ENCODE measurements at places on chromosomes 7 and 10.

GRCh38 chr7:12152196-12152918 is 58.7 kb upstream of the TMEM106B start:
- no peak for DNase-seq

- no peak for DNase-seq
Observed at GRCh38 chr10:11106621-11107374, 89.1 kb downstream of the CELF2 start.

GRCh38 chr7:134907639-134908038 is 78.7 kb upstream of the AGBL3 start:
- peak; percentile 23 for DNase-seq

DNA sequence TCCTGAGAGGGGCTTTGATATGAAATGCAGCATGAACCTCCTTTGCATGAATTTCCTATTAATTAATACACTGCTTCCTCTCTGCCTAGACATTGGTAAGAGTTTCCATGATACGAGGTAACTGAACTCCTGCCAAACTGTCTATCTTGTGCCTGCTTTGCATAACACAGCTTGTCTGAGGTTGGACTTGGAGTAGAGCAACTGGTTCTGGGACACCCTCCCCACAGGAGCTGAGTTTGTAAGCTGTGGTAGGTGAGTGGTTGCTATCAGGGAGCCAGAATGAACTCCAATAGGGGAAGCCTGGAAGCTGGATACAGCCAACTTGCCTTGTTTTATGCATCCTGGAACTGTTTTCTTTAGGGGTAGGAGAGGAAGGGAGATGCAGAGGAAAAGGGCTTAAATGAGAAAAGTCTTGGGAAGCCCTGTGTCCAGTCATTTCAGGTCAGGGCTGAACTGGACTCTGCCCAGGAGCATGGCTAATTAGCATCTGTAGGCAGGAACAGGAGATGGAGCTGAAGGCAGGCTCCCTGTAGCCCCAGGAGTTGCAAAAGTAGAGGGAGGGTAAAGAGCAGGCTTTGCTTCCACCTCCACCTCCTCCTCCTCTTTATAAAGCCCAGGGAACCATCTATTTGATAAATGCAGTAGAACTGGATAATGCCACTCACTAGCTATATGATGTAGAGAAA is 73.2 kb upstream of the GPR158 start:
- DNase-seq = no peak

DNA sequence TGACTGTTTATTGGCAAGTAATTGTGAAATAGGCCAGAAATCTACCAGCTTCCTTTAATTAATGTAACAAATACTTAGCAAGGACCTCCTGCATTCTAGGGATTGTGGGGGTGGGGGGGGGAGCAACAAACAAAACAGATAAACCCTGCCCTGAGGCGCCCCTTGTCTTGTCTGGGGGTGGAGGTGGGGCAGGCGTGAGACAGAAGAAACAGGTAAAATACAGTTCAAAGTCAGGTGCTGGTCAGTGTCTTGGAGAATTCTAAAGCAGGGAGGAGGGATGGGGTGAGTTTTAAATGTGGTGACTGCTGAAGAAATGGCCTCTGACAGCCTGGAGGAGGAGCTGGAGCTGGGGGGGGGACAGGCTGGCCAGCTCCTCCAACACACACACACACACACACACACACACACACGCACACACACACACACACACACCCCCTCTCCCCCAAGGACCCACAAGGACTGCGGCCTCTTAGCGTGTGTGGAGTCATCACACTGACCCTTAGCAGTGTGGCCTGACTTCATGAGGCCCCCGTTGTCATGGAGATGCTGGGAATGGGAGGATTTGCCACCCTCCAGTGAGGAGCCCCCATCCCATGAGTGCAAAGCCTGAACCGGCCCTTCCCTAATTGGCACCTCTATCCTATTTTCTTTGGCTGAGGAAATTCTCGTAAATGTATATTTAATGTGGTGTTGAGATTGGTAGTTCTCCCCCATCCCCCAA is 190.4 kb downstream of the MGMT start:
- DNase-seq = no peak

DNA sequence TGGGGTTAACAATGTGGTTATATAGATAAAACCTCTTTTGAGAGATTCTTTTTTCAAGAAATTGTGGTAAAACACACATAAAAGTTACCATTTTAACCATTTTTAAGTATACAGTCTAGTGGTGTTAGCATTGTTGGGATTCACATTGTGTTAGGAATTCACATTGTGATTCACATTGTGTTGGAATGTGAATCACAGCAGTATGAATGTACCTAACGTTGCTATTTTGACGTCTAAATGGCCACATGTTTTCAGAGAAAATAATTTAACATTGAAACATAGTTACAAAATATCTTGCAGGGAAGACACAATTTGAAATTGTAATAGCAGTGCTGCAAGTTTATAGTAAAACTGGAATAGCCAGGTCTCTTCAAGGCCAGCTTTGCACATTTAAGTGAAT is 129.0 kb downstream of the BICC1 start:
- peak; percentile 75 for DNase-seq

DNA sequence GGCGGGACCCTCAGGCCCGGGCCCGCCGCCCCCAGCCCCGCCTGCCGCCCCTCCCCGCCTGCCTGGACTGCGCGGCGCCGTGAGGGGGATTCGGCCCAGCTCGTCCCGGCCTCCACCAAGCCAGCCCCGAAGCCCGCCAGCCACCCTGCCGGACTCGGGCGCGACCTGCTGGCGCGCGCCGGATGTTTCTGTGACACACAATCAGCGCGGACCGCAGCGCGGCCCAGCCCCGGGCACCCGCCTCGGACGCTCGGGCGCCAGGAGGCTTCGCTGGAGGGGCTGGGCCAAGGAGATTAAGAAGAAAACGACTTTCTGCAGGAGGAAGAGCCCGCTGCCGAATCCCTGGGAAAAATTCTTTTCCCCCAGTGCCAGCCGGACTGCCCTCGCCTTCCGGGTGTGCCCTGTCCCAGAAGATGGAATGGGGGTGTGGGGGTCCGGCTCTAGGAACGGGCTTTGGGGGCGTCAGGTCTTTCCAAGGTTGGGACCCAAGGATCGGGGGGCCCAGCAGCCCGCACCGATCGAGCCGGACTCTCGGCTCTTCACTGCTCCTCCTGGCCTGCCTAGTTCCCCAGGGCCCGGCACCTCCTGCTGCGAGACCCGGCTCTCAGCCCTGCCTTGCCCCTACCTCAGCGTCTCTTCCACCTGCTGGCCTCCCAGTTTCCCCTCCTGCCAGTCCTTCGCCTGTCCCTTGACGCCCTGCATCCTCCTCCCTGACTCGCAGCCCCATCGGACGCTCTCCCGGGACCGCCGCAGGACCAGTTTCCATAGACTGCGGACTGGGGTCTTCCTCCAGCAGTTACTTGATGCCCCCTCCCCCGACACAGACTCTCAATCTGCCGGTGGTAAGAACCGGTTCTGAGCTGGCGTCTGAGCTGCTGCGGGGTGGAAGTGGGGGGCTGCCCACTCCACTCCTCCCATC is 82.7 kb downstream of the PAX2 start:
- no peak for DNase-seq

- no peak for DNase-seq
Observed at GRCh38 chr10:109430799-109431198, 492.5 kb downstream of the XPNPEP1 start.

DNA sequence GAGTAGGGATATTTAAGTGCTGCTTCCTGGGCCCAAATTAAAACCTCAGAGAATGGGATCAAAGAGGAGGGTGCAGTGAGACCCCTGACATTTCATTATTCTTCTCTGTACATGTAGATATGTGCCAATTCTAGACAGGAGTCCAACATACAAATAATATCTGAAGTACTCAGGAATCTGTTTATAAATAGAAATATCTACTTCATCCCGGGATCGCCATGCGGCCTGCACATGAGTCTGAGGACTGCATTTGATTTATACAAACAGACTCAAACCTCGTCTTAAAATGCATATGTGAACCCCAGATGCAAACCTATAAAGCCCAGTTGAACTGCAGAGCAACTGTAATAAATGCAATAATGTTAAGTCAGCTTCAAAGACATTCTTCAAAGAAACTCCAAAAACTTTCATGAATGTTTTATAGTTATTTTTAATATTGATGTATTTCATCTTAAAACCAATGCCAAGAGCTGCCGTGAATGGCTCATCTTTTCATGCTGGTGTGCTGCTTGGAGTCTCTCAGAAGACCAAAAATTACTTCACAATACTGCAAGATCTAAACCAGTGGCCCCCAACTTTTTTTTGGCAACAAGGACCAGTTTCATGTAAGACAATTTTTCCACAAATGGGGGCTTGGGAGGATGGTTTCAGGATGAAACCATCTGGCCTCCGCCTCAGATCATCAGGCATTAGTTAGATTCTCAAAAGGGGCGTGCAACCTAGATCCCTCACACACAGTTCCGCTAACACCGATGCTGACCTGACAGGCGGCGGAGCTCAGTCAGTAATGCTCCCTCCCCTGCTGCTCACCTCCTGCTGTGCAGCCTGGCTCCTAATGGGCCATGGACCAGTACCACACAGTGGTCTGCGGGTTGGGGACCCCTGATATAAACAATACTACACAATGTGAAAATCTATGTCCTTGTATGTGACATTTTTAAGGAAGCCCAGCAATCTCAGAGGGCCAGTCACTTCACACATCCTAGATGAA is 166.9 kb downstream of the PARD3 start:
- DNase-seq = no peak

DNA sequence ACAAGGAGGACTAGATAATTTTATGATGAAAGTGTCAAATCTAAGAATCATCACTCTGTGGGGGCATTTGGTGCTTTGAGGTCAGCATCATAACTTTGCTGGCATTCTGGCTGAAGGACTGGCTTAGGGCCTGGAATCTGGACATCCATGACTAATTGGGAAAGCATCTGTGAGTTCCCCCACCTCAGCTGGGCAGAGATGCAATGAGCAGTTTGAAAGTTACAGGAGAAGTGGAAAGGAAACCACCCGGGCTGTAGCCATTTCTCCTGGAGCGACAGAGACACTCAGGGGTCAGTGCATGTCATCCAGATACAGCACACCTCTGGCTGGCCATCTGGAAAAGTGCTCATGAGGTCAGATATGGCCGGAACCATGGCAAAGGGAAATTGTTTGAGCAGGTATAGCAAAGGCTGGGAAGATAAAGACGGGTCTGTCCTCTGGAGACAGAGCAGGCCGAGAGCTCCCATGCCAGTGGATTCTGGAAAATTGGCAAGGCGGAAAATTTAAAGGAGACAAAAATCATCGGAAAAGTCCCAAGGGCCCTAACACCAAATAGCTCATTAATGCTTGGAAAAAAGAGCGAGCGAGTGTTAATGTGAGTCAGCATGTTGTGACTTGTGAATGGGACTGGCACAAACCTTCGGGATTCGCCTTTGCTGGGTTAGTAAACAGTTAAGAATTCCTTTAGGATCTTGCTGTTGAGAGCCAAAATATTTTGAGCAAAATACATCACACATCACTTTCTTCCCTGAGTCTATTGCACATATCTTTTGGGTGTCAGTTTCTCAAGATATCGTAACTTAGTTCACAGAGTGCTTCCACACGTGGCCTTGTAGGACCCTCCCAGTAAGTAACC is 188.4 kb upstream of the AGK start:
- DNase-seq = peak; percentile 59

GRCh38 chr10:86657396-86658011 is 3.2 kb downstream of the OPN4 start:
- no peak for DNase-seq

DNA sequence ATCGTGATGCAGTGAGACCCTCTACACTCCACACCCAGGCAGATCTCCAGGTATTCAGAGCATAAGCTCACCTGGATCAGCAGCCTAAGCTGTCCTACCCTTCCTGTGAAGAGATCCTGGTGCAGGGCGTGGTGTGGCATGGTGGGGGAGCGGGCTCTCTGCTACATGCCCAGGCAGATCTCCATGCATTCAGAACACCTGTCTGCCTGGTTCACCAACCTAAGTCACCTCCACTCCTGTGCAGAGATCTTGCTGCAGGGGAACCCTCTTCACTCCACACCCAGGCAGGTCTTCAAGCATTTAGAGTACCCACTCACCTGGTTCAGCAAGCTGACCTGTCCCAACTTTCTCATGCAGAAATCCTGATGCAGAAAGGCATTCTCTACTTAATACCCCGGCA is 394.4 kb upstream of the SEMA3A start:
- DNase-seq = no peak

- no peak for DNase-seq
Observed at GRCh38 chr7:4102231-4102841, 579.8 kb upstream of the FOXK1 start.

GRCh38 chr7:20158684-20159083 is 58.5 kb downstream of the MACC1 start:
- no peak for DNase-seq

- peak; percentile 25 for DNase-seq
Observed at GRCh38 chr10:100043796-100044195, 34.0 kb upstream of the DNMBP start.

DNA sequence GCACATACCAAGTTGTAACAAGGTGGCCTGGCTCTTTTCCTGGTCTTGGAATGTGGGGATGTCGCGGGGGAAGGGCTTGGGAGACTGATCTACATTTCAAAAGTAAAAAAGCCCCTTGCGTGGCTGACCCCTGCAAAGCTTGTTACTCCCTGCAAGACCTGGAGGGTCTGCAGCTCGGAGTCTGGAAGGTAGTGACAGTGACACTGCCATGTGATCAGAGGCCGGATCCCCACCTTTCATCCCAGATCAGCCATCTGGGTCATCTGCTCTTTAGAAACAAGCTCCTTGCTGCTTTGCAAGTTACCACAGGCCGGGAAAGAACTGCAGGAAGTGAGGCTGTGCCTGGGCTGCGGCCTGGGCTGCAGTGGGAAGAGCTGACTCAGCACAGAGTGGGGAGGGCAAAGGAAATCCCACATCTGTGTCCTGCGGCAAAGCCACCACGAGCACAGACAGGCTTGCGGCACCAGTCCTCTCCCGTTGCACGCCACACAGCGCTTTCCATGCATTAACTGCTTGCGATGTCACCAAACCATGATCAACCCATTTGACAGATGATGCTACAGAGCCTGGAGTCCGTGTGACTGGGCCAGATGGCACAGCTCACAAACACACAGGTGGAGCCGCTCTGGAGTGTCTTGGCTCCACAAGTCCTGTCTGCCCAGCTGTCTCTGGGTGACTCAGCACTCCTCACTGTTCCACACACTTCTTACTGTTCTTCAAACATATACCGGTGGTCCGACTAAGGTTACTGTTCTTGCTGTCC is 97.7 kb downstream of the SH3PXD2A start:
- DNase-seq = peak; percentile 80

DNA sequence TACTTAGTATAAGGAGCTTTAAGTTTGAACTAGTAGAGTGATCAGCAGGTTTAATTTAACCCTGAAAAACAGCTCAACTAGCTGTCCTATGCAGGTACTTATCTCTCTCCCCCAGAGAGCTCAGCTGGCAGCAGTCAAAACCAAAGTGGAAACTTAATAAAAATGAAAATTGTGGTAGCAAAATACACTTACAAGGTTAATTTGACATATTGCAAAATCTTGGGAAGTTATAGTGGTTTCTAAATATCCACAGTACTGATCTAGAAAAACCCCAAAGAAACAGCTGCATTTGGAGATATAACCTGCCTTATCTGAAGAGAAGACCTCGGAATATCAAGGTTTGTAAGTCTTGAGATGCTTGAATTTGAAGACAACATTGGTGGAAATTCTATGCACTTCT is 269.2 kb downstream of the RNLS start:
- no peak for DNase-seq

GRCh38 chr7:49762666-49763065 is 10.8 kb upstream of the VWC2 start:
- no peak for DNase-seq

Measured in HFFc6 (cell line).